ENCODE measurements at places on chromosomes 4 and X.

- no peak for DNase-seq
These were observed 644.7 kb upstream of the PCDH10 start for GRCh38 chr4:132504438-132504837.

- no peak for DNase-seq
These were observed 56.6 kb upstream of the TMEM184C start for GRCh38 chr4:147560625-147561024.

GRCh38 chrX:121254336-121254735 lies 206.9 kb downstream of the GLUD2 start:
- no peak for DNase-seq

DNA sequence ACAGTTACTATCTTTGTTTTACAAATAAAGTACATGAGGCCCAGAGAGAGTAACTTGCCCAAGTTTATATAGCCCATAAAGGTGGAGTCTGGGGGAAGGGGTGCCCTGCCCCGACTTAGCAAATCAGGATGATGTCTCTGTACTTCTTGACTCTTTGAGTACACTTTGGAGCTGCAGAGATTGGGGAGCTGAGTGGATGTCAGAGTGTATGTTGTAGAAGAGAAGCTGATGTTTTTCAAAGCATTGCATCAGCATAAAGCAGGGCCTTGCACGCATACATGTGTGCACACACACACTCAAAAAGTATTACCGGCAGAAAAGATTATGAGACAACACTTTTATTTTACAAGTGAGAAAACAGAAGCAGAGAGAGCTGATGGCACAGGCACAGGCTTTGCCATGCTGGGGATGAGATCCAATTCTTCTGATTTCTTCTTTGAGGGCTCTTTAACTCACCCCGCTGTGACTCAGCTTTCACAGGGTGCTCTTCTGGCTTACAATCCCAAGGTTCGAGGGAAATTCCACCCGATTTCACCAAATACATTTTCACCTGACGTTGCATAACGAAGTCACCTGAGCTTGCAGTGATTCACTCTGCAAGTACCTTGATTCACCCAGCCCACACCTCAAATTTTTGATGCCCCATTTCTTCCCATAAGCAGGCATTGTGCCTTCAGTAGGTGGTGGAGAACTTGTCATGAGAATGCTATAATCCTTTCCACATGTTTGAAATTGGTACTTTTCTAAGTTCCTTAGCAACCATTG lies 292.8 kb upstream of the BOD1L1 start:
- no peak for DNase-seq

GRCh38 chrX:23699636-23700194 lies 32.4 kb downstream of the PRDX4 start:
- no peak for DNase-seq

GRCh38 chr4:4689694-4690440 lies 148.0 kb upstream of the STX18 start:
- DNase-seq, result peak; percentile 77

DNA sequence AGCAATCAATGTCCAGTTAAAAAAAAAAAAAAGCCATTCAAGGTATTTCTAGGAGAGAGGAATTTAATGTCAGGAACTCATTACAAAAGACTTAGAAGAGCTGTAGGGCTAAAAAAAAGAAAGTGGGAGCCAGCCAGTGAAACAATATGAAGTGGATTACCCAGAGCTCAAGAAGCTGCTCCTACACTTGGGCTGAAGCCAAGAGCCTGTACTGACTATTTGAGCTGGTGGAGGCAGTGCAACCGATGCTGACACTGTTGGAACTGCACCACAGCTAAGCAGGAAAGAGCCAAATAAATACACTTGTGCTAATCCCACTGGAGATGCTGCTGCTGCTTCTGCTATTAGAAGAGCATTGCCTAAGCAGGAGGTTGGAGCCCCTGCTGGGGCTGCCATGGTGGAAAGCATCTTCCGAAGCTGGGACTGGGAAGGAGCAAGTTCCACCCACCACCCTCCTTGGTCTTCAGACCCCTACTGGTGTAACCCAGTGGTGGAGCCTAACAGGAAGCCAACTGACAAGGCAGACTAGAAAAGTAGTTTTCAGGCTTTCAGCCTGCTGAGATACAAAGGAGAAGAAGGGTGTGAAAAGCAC lies 65.4 kb downstream of the CXXC4 start:
- DNase-seq, result no peak

DNA sequence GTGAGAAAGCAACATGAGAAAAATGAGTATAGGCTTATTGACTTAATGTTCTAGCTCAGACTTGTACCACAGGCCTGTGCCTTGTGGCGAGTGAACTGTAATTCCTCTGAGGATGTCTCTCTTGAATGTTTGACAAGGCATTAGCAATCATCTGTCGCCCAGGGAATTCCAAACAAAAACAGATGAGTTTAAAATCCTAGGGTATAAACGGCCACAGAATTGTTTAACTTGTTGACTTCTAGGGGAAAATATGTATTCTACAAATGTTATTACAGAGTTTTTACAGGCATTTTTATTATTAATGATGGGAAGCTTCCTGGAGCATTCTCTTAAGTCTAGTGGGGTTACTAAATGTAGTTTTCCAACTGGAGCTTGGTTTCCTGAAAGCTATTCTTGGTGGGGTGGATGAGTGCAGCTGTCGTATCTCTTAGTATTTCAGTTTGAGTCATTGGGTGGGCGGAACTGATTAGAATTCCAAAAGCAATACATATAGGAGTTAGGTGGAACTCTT lies 40.6 kb downstream of the ARHGAP10 start:
- DNase-seq, result no peak
